Activated T-cell treated with anti-CD3 and anti-CD28 coated beads, Interleukin-2, amount 50 U/mL, for 24 hours (primary cell): ENCODE measurements at places on chromosomes 2 and 18.

DNA sequence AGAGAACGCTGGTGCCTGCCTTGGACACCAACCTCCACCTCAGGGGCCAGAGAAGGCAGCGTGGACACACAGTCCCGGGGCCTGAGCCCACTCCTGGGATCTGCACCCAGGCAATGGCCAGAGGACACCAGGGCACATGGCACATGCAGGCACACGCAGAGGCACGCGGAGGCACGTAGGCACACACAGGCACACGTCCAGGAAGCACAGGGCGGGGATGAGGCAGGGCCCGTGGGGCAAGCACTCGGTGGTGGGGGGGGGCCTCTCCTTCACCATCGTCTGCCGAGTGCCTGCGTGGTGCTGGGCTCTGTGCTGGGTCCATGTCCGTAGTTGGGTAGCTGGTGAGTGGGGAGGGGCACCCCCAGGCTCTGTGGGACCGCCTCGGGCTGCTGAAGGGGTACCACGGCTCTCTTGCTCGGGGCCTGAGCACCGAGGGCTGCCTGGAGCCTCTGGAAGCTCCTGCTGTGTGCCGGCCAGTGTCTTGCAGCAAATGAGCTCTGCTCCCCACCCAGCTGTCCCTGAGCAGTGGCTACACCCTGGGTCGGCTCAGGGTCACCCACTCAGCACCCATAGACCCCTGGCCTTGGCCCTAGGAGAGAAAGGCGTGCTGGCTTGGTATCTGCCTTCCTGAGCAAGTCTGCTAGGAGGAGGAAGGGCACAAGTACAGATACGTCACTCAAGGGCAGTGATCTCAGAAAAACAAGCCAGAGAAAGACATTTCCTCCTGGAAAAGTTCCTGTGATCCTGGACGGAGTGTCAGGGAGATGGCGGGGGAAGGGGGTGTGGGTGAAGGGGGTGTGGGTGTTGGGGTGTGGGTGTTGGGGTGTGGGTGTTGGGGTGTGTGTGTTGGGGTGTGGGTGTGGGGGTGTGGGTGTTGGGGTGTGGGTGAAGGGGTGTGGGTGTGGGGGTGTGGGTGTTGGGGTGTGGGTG is 26.4 kb downstream of the RTP5 start:
- no peak for DNase-seq

DNA sequence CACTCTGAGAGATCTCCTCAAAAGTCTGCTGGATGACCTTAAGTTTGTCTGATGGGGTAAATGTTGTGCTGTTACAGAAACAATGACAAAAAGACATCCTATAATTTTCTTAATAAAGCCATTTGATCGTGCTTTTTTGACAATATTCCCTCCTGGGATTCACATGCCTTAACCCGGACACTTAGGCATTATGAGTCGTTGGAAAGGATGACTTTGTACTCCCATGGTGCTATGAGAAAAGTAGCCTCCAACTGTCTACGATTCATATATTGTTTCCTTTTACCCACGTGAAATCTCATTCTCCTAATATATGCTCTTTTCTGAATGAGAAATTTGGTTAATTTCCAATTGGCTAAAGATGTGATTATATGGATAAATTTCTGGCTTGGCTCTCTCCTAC is 6.1 kb upstream of the MPP4 start:
- DNase-seq, result no peak

DNA sequence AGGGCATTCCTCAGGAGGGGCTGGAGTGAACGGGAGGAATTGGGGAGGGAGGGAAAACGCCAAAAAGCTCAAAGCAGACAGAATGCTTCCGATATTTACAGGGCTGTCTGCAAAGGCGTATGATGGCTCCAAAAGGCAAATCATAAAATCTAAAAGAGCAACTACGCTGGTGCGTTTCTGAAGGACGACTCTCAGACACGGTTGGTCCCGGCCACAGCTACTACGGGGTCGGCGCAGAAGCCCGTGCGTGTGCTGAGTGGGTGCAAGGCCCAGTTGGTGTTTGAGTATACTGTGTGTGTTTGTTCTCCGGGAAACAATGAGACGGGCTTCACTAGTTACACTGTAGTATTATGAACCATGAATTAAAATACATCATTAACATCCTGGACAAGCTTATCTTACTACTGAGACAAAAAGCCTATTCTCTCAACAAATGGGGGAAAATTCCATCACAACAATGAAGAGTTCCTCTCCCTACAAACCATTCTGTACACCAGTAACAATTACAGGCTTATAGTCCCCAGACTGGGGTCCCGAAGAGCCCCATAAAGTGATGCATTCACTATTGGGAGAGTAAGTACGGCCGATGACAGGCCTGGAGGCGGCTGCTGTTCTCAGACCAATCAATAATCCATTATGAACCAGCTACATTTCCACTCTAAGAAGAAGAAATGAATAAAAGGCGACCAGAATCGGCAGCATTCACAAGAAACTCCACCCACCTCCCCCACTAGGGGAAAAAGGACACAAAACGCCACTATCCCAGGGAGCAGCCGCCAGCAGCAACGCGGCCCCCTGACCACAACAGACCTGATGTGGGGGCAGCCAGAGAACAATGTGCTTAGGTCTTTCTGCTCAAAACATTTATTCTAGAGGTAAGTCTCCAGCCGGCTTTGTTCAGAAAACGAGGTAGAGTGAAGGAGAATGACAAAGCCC is 43.4 kb downstream of the ZNF516 start:
- DNase-seq, result peak; percentile 20

DNA sequence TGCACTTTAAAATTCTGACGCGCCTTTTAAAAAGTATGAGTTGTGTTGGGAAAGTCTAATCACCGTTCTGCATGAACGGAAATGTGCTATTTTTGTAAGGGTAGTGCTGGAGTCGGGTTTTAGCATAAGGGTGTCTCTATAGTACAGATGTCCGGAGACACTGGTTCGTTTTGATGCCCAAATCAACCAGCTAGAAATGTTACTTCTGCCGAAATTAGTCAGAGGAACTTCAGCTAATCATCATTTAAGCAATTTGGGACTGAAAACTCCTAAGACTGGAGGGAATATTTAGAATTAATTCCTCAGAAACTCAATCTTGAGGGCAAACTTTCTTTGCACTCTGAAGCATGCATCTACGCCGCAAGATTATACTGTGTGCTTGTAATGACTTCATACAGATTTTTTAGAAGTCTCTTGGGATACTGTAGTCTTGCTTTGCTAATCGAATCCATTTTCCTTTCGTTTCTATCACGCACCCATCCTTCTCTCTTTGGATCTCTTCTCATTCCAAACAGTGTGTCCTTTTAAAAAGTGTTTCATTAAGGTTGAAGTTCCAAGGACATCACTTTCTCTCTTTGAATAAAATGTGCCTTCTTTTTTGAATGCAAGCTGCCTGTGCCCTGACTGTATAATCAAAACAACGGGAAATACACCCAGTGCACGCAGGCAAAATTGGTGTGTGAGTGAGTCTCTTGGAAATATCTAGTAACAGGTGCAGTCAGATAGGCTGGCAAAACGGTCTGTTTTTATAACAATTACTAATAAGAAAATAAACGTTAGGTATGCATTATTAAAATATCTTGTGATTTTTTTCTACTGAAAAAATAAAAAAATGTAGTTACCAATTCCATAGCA is 270.9 kb upstream of the TCF4 start:
- DNase-seq, result no peak

GRCh38 chr2:69055688-69056470 is 42.9 kb downstream of the ANTXR1 start:
- no peak for DNase-seq
